ENCODE measurements at places on chromosomes 4 and X. TPM values are rescaled to one million over a fixed set of nuclear protein-coding genes. Genes with fewer than 3 reads are reported as not detected.

GRCh38 chr4:182825003-182825402 lies 92.2 kb downstream of the DCTD start:
- DNase-seq, result no peak

The PCDH18 gene
- 1.5 TPM for total RNA-seq

- DNase-seq, result no peak
Observed at GRCh38 chr4:126957556-126957955, 675.2 kb upstream of the INTU start.

The MAGEH1 gene
- 15.1 TPM for total RNA-seq

DNA sequence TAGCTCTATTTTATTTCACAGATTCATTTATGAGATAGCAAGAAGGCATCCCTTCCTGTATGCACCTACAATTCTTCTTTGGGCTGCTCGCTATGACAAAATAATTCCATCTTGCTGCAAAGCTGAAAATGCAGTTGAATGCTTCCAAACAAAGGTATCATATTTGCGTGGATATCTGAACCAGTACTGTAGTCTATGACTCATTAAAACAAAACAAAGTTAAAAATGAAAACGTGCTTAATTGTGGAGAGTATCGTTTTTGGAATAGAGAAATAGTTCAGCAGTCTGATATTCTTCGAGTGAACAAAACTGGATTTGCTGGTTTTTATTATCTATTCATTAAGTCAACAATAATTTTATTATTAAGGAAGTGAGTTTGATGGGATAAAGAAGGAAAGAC lies 6.3 kb downstream of the AFP start:
- no peak for DNase-seq

DNA sequence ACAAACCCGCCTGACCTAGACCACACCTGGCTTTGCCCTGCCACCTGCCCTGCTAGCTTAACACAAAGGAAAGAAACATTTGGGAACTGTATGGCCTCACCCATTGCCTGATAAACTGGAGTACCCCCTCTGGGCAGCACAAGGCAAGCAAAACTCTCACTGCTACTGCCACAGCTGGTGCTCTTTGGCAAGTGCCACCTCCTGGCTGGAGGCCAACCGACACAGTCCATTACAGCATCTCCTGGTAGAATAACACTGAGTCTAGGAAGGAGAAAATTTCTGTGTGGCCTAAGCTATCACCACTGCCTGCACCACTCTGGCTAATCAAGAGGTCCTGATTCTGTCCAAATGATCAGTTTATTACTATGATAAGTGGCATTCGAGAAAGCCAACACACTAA lies 18.9 kb upstream of the SPANXN3 start:
- DNase-seq, result no peak

- no peak for DNase-seq
Observed at GRCh38 chr4:53189011-53189410, 176.8 kb downstream of the SCFD2 start.

DNA sequence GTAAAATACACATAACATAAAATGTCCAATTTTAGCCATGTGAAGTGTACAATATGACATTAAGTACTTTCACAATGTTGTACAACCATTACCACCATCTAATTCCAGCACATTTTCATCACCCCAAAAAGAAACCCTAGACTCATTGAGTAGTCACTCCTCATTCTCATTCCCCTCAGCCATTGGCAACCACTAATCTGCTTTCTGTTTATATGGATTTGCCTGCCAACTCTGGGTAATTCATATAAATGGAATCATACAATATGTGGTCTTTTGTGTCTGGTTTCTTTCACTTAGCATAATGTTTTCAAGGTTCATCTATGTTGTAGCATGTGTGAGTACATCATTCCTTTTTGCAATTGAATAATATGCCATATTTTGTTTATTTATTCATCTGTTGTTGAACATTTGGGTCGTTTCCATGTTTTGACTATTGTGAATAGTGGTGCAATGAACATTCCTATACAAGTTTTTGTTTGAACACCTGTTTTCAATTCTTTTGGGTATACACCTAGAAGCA lies 43.0 kb downstream of the EIF2S3 start:
- DNase-seq, result no peak

GRCh38 chr4:154314248-154314647 lies 177.4 kb downstream of the DCHS2 start:
- DNase-seq, result no peak

DNA sequence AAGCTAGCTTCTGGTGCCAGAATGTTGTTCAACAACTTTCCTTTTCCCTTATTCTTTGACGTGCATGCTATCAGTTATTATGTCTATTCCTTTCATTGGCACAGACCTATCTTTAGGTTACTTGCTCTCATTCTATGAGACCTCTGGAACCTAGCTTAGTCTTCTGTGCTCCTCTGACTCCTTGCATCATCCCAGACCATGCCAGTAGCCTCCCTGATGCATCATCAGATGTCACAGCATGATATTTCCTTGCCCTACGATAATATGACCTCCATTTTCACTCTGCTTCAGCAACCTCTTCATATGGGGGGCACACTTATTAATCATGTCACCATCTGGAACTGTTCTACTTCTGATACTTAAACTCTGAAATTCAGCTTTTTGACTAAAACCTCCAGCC lies 37.2 kb downstream of the CLCN5 start:
- DNase-seq, result no peak

- DNase-seq, result peak; percentile 44
Observed at GRCh38 chr4:112189754-112190153, 41.8 kb upstream of the AP1AR start.

- no peak for DNase-seq
Observed at GRCh38 chr4:134215620-134216344, 14.2 kb upstream of the PABPC4L start.

The CITED1 gene
- total RNA-seq, result not detected

GRCh38 chrX:40719731-40720130 lies 15.6 kb downstream of the MED14 start:
- no peak for DNase-seq

GRCh38 chr4:2753436-2753835 lies 2.7 kb downstream of the TNIP2 start:
- no peak for DNase-seq

The TMEM33 gene
- total RNA-seq, result 58.5 TPM

- no peak for DNase-seq
Observed at GRCh38 chr4:62517716-62518115, 1317.6 kb downstream of the ADGRL3 start.

GRCh38 chrX:124455966-124456365 lies 109.6 kb downstream of the SH2D1A start:
- no peak for DNase-seq

DNA sequence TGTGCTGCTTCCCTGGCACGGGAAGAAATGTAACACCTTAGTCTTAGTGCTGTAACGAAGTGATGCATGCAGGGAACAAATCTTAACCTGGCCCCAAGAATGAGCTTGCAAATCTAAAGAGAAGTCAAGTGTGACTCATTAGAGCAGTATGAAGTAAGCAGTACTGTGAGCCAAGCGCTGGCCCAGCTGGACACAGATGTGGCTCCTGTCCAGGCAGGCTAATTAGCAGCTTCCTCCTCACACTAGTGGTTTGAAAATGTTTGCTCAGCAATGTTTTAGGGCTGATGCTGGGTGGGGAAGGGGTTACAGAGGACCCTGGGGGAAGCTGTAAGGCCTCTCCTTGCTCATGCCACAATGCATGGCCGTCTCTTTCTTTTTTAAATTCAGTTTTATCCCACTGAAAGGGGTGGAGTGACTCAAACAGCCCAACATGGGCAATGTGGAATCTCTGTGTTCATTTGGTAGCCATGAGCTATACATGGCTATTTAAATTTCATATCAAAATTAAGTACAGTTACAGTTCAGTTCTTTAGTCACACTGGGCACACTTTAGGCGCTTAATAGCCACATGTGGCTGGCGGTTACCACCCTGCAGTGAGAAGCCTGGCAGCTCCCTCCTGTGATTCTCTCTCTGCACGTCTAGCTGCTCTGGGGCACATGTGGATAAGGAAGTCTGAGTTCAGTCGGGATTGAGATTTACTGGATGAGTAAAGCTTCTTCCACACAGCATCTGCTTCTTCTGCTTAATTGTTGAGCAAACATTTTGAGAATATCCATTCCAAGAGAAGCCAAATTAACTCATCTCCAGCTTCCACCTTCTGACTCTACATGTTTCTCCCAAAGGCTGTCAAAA lies 48.8 kb downstream of the MAP7D2 start:
- DNase-seq, result peak; percentile 80

The HSFX1 gene
- total RNA-seq, result 0.53 TPM

DNA sequence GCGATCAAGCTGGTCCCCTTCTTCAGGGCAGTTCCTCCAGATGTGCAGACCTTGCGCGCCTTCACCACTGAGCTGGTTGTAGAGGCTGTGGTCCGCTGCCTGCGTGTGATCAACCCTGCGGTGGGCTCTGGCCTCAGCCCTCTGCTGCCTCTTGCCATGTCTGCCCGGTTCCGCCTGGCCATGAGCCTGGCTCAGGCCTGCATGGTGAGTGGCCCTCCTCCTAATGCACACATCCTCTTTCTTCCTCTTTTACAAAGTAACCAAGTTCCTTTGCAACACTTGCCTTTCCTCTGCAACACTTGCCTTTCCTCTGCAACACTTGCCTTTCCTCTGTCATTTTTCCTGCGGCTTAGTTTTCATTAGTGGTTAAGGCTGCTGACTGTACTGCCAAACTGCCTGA lies 1.8 kb downstream of the CCDC22 start:
- DNase-seq, result no peak

GRCh38 chr4:15162465-15163283 lies 160.4 kb downstream of the CPEB2 start:
- peak; percentile 16 for DNase-seq

- DNase-seq, result no peak
Observed at GRCh38 chr4:111934314-111934713, 210.9 kb upstream of the FAM241A start.

DNA sequence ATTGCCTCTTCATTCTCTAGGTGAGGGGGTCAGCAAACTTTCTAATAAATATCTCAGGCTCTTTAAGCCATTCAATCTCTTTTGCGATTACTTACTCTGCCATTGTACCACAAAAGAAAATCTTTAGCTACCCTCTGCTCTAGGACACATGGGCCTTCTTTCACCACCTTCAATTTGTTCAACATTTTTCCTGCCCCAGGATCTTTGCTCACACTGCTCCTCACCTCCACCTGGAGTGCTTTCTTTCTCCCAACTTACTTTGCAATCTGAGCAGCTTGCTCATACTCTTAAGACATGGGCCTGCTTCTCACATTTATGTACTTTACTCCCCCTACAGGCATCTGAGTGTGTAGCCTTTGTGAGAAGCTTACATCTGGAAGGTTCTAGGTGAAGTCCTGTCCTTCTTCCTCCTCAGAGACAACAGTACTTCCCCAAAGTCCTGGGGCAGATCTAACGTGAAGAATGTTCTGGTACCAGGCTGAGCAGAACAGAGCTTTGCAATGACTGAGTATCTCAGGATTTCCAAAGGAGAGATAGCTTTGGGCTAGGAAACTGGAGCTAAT lies 55.0 kb upstream of the PRDM5 start:
- peak; percentile 59 for DNase-seq
